ENCODE measurements at places on chromosomes 2 and 18.

DNA sequence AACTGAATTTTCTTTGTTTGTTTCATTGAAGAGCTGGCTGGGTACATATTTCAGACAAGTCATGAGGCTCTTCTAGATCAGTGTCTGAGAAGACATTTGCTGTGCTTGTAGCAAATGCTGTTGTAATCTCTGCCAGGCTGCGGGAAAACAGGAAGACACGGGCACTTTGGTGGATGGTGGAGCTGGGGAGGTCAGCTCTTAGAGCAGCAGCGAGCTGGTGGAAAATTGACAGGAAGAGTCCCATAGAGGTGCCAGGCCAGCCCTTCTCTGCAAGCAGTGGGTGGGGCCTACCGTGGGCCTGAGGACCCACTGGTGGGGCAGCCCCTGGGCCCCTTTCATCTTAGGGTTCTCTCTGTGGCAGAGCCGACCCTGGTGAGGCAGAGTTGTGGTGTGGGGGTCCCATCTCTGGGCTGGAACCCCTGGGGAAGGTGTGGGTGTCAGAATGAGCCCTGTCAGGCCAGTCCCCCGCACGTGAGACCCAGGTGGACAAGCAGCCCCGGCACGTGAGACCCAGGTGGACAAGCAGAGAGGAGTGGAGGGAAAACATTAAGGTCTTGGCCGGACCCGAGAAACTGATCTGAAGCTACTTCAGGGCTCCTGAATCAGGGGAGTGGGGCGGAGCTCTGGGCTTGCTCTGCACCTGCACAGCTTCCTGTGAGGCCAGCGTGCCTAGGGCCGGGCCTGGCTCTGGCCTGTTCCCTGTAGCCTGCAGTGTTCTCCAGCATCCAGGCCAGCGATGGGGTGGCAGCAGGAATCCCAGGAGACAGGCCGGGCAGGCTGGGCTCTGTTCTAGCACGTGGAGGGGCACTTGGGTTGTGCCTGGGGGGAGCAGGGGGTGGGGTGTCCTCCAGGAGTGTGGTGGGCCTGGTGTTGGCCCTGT is 273.5 kb upstream of the HDAC4 start:
- no peak for DNase-seq

GRCh38 chr18:44996261-44996660 is 315.6 kb downstream of the SETBP1 start:
- DNase-seq: no peak

GRCh38 chr2:30802611-30803010 is 4.6 kb downstream of the CAPN13 start:
- no peak for DNase-seq

GRCh38 chr2:62110415-62111025 is 85.4 kb upstream of the B3GNT2 start:
- peak; percentile 8 for DNase-seq

GRCh38 chr18:11994336-11994702 is 13.0 kb downstream of the IMPA2 start:
- DNase-seq: peak; percentile 86

- DNase-seq: no peak
Observed at GRCh38 chr2:159639071-159639470, 22.7 kb upstream of the BAZ2B start.

- DNase-seq: peak; percentile 15
Observed at GRCh38 chr2:101064868-101065549, 62.9 kb downstream of the RPL31 start.

DNA sequence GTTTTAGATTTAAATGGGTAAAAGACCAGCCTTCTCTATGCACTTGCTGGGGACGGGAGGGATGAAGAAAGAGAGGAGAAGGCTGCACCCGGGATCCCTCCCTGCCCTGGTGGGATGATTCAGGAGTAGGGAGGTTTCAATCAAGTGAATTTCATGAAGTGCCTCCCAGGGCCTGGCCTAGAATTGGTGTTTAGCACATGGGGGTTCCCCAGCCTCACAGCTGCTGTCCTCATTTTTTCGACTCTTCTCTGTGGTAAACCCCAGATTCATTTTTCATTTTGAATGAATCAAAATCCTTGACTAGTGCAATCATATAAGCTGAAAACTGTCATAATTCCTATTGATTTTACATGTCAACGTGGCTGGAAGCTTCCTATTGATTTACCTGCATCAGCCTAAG is 81.1 kb downstream of the LPIN1 start:
- DNase-seq: peak; percentile 24

DNA sequence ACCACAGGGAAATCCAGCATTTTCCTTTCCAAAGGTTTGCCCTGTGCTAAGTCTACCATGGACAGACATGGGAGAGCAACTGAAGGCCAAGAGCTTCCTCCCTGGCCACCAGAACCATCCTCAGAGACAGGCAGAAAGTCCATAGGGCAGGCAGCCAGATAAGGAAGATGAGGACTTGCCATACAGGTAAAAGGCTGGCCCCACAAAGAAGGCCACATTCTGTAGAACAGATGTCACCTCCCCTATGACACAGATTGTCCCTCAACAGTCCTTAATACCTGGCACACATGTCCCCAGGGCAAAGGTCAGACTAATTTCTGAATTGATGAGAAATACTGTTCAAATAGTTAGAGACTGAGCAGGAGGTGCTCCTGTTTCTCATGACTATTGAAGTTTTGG is 52.0 kb downstream of the FECH start:
- no peak for DNase-seq

DNA sequence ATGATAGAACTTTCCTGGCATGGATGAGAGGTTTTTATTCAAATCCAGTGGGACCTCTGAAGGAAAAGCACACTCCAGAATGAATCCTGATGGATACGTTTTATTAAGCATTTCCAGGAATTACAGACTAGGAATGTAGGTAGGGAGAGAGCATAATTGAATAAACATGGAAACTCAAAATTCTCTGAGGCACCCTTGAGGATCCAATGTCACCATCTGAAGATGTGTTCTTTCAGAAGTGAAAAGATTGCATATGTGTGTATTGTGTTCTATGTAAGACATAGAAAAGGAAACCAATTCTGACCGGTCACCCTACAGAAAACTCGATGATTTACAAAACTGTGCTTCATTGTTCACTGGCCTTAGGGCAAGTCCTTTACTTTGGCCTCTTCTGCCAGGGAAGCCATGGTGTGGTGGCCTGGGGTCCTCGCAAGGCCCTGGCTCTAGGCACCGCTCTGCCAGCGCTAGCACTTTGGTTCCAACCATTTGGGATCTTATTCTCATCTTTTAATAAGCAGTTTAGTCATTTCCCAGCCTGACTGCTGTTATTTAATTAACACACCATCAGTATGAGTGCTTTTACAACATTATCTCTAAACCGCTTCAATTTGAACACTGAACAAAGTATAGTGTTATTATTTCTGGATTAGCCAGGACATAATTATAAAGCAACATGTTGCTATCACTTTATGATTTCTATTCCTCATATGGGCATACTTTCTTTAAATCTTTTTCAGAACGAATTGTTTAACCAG is 4.5 kb upstream of the GKN1 start:
- DNase-seq: no peak

DNA sequence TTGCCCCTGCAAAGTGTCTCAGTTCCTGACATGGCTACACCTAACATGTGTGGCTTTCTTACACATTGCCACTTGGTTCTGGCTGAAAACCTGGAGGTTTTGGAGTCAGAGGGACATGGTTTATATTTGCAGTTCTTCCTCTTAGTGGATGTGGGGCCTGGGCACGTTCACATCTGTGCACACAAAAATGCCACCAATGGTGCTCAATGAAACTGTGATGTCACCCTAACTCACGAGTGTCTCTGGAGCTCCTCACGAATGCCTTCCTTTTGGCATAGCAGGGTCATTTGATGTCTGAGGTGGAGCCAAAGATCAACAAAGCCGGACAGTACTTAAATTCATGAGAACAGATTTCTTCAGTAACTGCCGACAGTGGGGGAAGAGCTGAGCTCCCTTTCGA is 231.7 kb upstream of the HS6ST1 start:
- DNase-seq: no peak

DNA sequence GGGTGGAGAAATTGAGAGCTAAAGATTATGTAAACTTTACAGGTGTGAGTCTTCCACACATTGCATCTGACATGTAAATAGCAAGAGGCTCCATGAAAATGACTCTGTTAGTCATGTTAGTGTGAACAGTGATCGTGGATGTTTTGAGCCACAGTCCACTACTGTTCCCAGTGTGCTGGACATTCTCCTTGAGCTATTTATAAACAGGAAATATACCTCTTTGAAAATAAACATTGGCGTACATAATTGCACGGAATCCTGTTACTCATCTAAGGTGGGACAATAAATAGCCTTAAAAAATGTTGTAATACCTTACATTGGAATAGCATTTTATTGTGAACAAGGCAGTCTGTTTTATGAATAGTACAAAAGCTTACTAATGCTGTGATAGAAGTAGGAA is 37.0 kb downstream of the LIMS1 start:
- peak; percentile 66 for DNase-seq

DNA sequence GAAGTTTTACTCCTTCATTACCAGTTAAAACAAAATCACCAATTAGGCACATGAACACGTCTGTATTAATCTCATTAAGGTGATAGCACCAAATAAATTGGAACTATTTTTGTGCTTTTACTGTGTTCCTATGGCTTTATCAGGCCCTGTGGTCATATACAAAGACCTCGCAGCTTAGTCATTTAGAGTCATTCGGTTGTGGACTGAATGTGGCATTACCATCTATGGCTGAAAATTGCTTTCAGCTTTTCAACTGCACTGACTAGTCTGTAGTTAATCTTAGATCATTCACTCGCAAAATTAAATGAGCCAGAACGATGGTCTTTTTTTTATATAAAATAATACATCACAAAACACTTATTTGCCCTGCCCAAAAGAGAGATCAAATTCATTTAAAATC is 601.7 kb downstream of the NR4A2 start:
- no peak for DNase-seq

DNA sequence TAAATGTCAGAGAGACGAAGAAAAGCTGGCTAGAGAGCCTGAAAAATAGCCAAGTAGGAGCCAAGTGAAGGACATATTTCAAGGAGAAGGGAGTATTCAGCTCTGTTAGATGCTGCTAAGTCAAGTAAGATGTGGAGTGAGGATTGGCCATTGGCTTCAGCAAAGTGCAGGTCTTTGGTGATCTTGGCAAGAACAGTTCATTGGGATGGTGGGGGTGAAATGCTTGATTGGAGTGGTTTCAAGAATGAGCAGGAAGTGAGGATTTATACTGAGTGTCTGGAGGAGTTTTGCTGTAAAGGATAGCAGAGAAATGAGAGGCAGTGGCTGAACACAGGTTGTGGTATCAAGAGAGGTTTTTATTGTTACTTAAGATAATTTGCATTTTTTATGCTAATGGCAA is 139.7 kb downstream of the PRPF40A start:
- peak; percentile 71 for DNase-seq

- no peak for DNase-seq
Observed at GRCh38 chr2:71620116-71620515, 166.8 kb downstream of the DYSF start.

- no peak for DNase-seq
Observed at GRCh38 chr18:56043641-56044061, 455.7 kb upstream of the TCF4 start.

DNA sequence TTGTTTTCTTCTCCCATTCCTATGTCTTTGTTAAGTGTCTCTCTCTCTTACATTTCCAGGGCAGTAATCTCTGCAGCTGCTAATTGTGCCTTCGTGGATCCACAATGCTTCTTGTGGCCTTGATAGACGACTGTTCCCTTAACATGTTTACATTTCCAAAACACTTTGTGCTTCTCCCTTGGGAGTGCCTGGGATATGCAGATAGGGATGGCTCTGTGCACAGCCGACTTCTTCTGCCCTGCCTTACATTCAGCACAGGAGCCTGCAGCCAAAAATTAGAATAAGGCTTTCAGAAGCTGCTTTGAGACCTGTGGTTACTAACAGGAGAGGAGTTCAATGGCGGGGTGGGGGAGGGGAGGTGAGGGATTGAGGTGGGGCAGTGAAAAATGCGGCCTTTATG is 328.9 kb downstream of the TDRD15 start:
- no peak for DNase-seq

GRCh38 chr2:20676353-20677215 is 9.6 kb downstream of the GDF7 start:
- DNase-seq: no peak

GRCh38 chr2:45570671-45571334 is 40.3 kb downstream of the SRBD1 start:
- DNase-seq: no peak

GRCh38 chr2:188235364-188235763 is 56.3 kb upstream of the GULP1 start:
- DNase-seq: peak; percentile 0

- DNase-seq: peak; percentile 37
Observed at GRCh38 chr2:157840568-157841156, 35.5 kb downstream of the ACVR1 start.

- DNase-seq: no peak
Observed at GRCh38 chr18:58308463-58308862, 264.4 kb downstream of the NEDD4L start.

GRCh38 chr2:94758546-94758945 is 112.7 kb upstream of the TEKT4 start:
- DNase-seq: no peak

- peak; percentile 10 for DNase-seq
Observed at GRCh38 chr2:228507870-228508269, 326.4 kb upstream of the SPHKAP start.

DNA sequence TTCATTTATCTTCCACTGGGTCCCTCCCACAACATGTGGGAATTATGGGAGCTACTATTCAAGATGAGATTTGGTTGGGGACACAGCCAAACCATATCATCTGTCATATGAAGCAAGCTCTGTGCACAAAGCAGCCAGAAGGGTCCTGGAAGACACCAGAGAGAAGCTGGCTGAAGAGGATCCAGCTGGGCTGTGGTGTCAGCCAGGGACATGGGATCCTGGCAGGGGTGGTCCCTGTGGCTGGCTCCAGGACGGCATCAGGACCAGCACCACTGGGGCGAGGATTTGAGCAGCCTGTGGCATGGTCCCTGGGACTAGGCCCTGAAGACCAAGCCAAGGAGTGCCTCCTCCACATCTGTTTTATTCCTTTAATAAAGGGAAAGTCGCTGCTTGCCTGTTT is 84.8 kb upstream of the HDAC4 start:
- DNase-seq: no peak

- DNase-seq: no peak
Observed at GRCh38 chr2:136226903-136227302, 109.0 kb upstream of the CXCR4 start.

GRCh38 chr2:42562474-42563144 is 5.8 kb upstream of the MTA3 start:
- no peak for DNase-seq

- peak; percentile 87 for DNase-seq
Observed at GRCh38 chr2:3759331-3759730, 56.0 kb downstream of the DCDC2C start.

GRCh38 chr2:5950736-5951135 is 258.6 kb downstream of the SOX11 start:
- DNase-seq: no peak

- no peak for DNase-seq
Observed at GRCh38 chr2:241870081-241870541, 582 bp downstream of the RTP5 start.

GRCh38 chr2:186382932-186383331 is 103.1 kb upstream of the ZC3H15 start:
- DNase-seq: no peak

DNA sequence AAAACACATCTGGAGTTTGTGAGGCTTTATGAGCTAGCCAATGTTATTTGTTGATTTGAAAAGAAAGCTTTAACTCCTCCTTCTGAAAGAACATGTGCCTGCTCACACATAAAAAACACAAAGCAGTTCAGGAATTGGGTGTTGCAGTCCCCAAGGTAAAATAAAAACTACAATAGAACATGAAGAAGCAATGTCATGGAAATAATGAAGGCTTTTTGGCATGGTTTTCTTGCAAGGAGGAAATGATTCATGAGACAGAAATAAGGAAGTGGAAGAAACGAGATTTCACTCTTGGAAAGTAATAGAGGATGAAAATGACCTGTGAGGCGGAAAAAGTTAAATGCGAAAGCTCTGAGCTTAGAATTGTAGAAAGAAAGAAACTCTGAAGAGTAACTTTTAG is 81.1 kb downstream of the TRIB2 start:
- peak; percentile 82 for DNase-seq
